ENCODE measurements at places on chromosomes 4 and X. TPM values are rescaled to one million over a fixed set of nuclear protein-coding genes. Genes with fewer than 3 reads are reported as not detected.

The ALPK1 gene
- 12.5 TPM for total RNA-seq

The RAI2 gene
- 3.2 TPM for total RNA-seq

The HPGDS gene
- total RNA-seq: not detected

The SLC25A31 gene
- total RNA-seq: not detected

The APLN gene
- total RNA-seq: 0.14 TPM

The CCDC120 gene
- total RNA-seq: 6.4 TPM

The PABPC1L2B gene
- total RNA-seq: 0.17 TPM

The ITGB1BP2 gene
- total RNA-seq: 1.1 TPM

The LRRC66 gene
- total RNA-seq: 0.68 TPM

The NUDT9 gene
- 26.6 TPM for total RNA-seq

The RHOXF1 gene
- total RNA-seq: not detected

The PLXNB3 gene
- 9.1 TPM for total RNA-seq

The PNCK gene
- 0.34 TPM for total RNA-seq

The BCAP31 gene
- 148 TPM for total RNA-seq

The DLG3 gene
- total RNA-seq: 35.5 TPM

The VSIG4 gene
- 0.54 TPM for total RNA-seq

The MAGEC3 gene
- not detected for total RNA-seq

The NKX6-1 gene
- total RNA-seq: 0.89 TPM

The NEIL3 gene
- 2.1 TPM for total RNA-seq

The FAM9C gene
- total RNA-seq: not detected

The RXFP1 gene
- not detected for total RNA-seq

The UGT2A3 gene
- total RNA-seq: not detected

The RNF212 gene
- 13.0 TPM for total RNA-seq

The DOCK11 gene
- total RNA-seq: 11.1 TPM

The LEF1 gene
- total RNA-seq: 9.1 TPM

The COL25A1 gene
- 1.9 TPM for total RNA-seq

The BTC gene
- total RNA-seq: 9.9 TPM

The COL4A6 gene
- total RNA-seq: 1.2 TPM

The SRPX gene
- total RNA-seq: 20.6 TPM

The EGFL6 gene
- 1.4 TPM for total RNA-seq

The P2RY4 gene
- total RNA-seq: not detected

The NXF2B gene
- total RNA-seq: not detected

The ARHGAP4 gene
- total RNA-seq: 12.7 TPM

The ZCCHC4 gene
- total RNA-seq: 9.7 TPM

The LINC00632 gene
- 1.4 TPM for total RNA-seq

The GAGE12E gene
- not detected for total RNA-seq

The INTU gene
- total RNA-seq: 6.4 TPM

The RASGEF1B gene
- 13.6 TPM for total RNA-seq

The GAGE13 gene
- not detected for total RNA-seq

The GABRB1 gene
- not detected for total RNA-seq

The SLC25A5 gene
- 335 TPM for total RNA-seq

The STIM2 gene
- 12.0 TPM for total RNA-seq

The PSAPL1 gene
- not detected for total RNA-seq

All from kidney epithelial cell (primary cell).